H7 (cell line): ENCODE measurements at places on chromosomes 2 and 18. TPM values are rescaled to one million over a fixed set of nuclear protein-coding genes. Genes with fewer than 3 reads are reported as not detected.

The SATB2 gene
- total RNA-seq: 10.3 and 15.7 TPM in 2 replicates

The GNLY gene
- not detected in 2 replicates for total RNA-seq

The GAL3ST2 gene
- 0.14 TPM in 1 of 2 replicates, not detected in the other for total RNA-seq

The LYPD6B gene
- total RNA-seq: 0.22 and 1.9 TPM in 2 replicates

The SFTPB gene
- total RNA-seq: not detected in 2 replicates
